ENCODE measurements at places on chromosomes 2 and 18.

DNA sequence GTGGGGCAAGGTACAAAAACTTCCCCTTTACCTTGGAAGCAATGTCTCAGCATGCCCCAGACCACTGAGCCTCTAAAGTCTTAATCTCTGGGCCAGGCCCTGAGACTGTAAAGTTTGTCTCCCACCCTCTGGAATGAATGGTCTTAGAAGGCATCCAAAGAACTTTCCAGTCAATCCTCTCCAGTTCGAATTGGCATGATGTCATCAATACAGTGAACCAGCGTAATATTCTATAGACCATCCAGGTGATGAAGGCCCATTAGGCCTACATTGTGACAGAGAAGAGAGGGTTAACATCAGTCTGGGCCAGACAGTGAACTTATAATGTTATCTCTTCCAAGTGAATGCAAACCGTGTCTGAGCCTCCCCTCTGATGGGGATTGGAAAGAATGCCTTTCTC is 11.2 kb downstream of the MAB21L4 start:
- no peak for DNase-seq

DNA sequence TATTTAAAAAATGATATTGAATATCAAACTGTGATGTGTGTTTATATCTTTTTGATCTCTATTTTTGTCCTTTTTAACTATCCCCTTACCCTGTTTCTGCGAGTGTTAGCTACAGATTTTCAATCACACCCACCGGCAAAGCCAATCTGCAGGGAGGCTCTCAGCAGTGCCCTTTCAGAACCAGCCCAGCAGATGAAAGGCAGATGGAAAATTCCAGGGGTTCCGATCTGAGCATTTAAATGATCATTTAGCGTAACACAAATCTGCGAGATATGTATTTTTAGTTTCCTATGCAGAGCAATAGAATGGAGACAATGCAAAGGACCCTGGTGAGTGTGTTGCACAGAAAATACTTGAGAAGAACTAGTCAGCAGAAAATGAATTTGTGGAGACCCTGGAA is 2170.5 kb upstream of the PIK3C3 start:
- no peak for DNase-seq

DNA sequence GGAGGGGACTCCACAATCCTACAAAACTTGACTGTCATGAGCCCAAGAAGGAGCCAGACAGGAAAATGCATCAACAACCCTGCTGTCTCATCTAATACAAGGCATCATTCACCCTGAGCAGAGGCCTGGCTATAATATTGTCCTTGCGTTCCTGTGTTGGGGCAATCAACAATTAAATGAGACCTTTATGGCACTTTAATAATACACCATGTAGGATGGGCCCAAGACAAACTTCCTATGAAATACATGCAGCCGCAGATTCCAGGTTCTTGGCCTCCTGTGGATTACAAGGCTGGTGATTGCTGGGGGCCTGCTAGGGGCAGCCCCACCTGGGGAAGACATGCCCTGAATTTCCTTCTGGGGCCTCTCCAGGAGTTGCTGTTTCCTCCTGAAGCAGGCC is 82.8 kb upstream of the PPP1CB start:
- no peak for DNase-seq

DNA sequence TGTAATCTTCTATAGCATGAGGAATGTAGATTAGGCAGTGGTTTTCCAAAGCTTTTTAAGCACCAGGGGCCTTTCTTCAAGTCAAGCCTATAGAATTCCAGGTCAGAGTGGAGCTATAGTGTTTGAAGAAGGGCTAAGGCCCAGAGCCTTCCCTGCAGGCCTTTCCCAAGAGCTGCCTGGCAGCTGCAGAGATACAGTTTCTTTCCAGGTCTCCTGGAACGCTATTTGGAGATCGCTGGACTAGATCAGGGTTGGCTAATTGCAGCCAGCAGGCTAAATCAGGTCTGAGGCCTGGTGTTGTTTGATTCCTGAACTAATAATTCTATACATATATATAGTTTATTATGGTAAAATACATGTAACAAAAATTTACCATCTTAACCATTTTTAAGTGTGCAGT is 319.0 kb upstream of the SPRED2 start:
- no peak for DNase-seq

- DNase-seq = no peak
Measured at GRCh38 chr18:8609659-8610458, 622 bp downstream of the RAB12 start.

DNA sequence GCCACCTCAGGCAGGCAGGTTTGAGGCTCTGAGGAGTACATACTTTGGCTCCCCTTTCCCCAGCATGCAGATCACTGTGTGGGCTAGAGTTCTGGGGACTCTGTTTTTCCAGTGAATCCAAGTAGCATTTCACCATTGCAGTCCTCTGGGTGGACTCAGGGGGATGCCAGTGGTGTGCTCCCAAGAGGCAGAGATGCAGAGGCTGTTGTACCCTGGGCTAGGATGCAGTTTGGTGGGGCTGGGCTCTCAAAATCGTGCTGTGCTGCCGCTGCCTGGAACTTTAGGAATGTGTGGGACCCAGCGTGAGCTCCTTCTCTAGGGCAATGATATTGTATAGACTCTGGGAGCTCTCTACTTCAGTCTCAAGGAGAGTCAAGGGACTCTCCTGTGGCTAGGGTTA is 104.9 kb downstream of the MYO3B start:
- no peak for DNase-seq

DNA sequence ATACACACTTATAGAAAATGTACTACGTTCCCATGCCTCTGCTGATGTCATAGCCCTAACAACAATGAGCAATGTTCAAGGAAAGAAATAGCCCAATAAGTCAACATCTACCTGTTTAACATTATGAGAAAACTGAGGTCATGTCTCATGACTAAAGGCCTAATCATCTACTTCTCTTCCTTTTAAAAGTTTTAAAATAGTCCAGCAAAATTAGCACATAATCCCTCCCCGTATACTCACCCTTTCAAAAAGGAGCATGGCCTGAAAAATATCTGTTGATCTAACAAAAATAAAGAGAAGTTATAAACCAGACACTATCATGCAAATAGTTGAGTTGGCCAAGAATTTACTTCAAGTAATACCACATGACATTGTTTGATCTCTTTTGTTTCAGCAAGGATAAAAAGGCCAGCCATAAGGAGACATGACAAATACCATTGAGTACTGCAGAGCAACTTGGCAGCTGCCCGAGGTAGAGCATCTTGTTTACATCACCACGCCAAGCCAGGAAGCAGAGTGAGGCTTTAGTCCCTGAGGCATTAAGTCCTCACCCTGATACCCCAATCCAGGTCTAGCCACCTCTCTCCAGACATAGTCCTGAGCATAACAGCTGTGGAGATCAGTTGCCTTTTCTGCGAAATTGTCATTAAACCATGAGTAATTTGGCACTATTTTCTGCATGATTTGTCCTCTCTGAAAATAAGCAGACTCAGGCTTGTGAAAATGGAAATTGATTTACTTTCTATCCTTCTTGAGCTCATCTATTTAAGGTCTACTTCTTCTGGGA is 137.4 kb upstream of the ETAA1 start:
- peak; percentile 87 for DNase-seq

- no peak for DNase-seq
Measured at GRCh38 chr2:196380098-196380497, 208.7 kb upstream of the STK17B start.

GRCh38 chr2:215746887-215747615 is 266.3 kb downstream of the MREG start:
- no peak for DNase-seq

DNA sequence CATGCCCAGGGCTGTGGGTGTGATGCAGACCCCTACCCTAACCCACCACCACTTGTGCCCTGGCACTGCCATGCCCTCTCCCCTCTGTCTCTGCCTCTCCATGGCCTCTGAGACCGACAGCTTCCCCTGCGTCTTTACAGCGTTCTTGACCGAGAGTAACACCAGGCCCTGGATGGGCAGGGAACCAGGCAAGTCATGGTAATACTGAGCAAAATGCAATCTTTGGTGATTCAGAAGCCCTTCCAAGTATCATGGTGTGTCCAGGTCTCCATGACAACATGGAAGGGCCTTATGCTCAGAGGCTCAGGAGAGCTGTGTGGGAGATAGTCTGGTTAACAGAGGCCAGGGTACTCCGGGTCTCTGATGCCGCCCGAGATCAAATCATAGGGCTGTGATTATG is 176.1 kb downstream of the KLHL29 start:
- DNase-seq = no peak

DNA sequence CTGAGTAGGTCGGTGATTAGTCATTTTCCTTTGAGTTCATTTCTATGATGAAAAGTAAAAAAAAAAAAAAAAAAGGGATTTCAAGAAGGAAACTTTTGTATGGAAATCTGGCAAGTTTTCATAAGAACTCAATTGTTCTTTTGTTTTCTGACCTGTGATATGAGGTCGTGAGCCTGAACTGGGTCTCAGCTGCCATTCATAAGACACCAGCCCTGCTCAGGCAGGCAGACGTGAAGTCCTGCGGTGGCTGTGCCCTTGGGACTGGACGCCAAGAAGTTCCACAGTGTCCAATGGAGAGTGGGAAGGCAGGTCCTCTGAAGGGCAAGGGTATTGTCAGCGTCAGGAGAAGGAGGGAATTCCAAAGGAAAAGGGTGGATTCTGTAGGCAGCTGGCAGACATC is 183.9 kb downstream of the NCK2 start:
- no peak for DNase-seq

- DNase-seq = no peak
Measured at GRCh38 chr2:44663471-44664073, 277.9 kb upstream of the SIX3 start.

DNA sequence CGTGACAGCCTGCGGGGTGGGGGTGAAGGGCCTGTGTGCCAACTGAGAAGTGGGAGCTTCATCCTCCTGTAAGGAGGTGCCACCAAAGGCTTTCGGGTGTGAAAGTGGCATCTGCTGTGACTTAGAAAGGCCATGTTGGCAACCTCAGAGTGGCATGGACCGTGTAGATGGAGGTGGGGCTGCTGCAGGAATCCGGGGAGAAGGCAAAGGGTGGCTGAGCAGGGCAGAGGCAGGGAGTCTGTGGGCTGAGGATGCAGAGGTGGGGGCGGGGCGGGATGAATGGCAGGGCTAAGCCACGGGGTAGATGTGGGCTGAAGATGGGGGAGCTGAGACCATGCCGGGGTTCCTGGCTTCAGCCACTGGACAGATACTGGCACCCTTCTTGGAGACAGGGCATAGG is 28.2 kb downstream of the TOGARAM2 start:
- no peak for DNase-seq

DNA sequence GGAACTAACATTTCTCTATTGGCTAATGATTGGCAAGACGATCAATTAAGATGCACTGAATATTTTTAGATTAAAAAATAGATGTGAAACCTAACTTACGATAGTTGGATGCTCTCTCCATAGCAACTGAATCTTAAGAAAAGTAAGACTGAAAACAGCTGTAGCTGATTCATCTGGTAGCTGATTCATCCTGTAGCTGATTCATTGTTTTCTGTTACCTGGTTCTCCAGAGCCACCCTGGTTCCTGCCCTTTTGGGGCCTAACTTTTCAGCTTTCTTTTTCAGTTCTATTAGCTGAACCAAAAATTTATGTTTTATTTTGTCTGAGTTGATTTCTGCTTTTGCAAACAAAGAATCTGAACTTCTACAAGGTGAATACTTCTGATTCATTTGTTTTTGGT is 22.7 kb upstream of the SPR start:
- no peak for DNase-seq

GRCh38 chr18:43876286-43876685 is 599.0 kb upstream of the SYT4 start:
- no peak for DNase-seq

- DNase-seq = no peak
Measured at GRCh38 chr2:233075141-233075965, 15.2 kb downstream of the INPP5D start.

GRCh38 chr2:49278141-49278540 is 123.8 kb upstream of the FSHR start:
- DNase-seq = no peak

GRCh38 chr2:212991120-212991519 is 160.3 kb downstream of the IKZF2 start:
- DNase-seq = no peak

- DNase-seq = no peak
Measured at GRCh38 chr2:185291035-185291647, 447.5 kb upstream of the FSIP2 start.

DNA sequence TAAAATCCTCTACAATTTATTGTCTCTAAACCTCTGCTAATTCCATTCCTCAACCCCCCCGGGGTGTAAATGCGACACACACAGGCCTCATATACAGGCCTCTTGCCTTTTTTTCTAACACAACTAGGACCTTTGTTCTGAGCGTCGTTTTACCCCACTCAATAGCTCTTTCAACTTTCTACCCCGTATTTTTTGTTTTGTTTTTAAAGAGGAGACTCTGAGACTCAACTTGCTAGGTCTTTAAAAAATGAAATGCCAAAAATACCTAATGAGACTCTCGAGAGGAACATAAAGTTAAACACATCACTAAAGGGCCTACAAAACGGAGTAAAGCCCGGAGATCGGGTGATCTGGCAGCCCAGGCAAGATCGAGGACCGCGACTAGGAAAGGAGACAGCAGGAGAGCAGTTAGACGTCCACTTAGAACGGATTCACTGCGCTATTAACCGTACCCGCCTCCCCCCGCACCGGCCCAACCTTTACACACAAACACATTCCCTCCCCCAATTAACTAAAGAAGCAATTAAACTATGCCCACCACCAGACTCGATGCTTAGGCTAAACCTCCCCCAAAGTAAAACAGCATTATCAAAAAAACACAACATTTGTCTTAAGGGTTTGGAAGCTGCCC is 1.7 kb downstream of the TRIP12 start:
- no peak for DNase-seq

- DNase-seq = peak; percentile 71
Measured at GRCh38 chr2:112640800-112641675, 4.7 kb upstream of the SLC20A1 start.

GRCh38 chr18:37383036-37383785 is 182.4 kb downstream of the CELF4 start:
- no peak for DNase-seq
